Right kidney (tissue), 9 donors: ENCODE measurements at places on chromosomes 6 and 20.

- DNase-seq, result no peak
Observed at GRCh38 chr20:20136313-20136712, 84.0 kb downstream of the CFAP61 start.

DNA sequence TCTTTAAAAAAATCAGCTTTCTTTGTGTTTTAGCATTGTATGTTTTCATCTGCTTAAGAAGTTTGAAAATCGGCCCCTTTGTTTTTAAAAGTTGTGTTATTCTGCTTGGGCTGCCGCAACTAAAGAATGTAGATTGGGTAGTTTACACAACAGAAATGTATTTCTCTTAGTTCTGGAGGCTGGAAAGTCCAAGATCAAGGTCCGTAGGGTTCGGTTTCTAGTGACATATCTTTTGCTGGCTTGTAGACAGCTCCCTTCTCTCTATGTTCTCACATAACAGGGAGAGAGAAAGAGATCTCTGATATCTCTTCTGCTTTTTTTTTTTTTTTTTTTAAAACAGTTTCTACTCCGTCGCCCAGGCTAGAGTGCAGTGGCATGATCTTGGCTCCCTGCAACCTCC, 138.6 kb downstream of the TBC1D7 start:
- no peak for DNase-seq

- DNase-seq, result no peak
Observed at GRCh38 chr20:34472246-34472925, 43.8 kb upstream of the DYNLRB1 start.

- no peak for DNase-seq
Observed at GRCh38 chr20:36010076-36010475, 41.7 kb downstream of the CNBD2 start.

- no peak for DNase-seq
Observed at GRCh38 chr20:36243726-36244125, 7.4 kb downstream of the AAR2 start.

GRCh38 chr20:39706184-39706663, 744.1 kb downstream of the DHX35 start:
- DNase-seq, result no peak

- DNase-seq, result no peak
Observed at GRCh38 chr6:46618726-46619125, 33.9 kb downstream of the CYP39A1 start.

DNA sequence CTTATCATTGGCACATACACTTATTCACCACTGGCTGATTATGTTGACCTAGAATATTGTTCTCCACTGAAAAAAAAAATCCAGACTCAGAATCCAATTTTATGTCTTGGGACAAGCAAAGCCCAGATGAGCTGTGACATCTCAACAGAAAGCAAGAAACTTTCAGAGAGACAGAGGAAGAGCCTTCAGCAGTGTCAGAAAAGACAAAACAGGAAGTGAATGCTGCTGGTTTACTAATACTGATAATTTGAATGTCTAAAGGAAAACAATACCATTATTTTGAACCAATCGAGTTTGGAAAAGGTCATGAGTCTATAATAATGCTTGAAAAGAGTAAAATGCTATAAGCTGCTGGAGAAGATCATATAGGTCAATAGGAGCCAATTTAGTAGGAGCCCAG, 179.8 kb upstream of the RIMS1 start:
- no peak for DNase-seq

- no peak for DNase-seq
Observed at GRCh38 chr6:71678091-71678490, 208.3 kb upstream of the RIMS1 start.

- no peak for DNase-seq
Observed at GRCh38 chr6:10413262-10413849, 1.5 kb downstream of the TFAP2A start.

DNA sequence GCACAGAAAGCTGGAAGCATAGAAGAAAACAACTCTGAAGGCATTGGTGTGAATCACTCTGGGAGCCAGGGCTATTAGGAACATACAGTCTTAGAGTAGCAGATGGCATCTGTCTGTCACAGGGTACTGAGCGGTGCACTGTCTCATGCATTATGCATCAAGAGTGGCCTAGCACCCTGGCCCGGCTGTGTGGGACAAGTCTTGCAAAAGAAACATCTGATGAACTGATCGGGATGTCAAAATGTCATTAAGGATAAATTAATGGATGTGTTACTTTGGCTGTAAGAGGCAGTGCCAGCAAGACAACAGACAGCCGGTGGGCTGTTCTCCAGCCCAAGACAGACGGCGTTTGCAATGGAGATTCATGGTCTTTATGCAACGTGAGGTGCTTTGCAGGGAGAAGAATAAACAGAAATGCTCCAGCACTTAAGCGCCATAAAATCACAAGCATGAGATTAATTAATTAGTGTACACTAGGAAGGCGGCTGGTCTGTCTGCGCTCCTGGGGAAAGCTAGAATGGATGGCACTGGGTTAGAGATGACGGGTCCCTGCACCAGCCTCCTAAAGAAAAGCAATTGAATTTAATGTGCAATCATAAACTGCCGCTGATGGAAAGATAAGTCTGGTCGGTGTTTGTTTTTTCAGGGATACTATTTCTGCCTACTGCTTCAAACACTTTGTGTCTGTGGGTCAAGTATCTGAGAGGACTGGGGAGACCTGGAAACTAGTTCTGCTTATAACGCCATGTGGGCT, 600.6 kb upstream of the CHD6 start:
- DNase-seq, result peak; percentile 8

- no peak for DNase-seq
Observed at GRCh38 chr6:157337751-157338150, 14.4 kb upstream of the TMEM242 start.

DNA sequence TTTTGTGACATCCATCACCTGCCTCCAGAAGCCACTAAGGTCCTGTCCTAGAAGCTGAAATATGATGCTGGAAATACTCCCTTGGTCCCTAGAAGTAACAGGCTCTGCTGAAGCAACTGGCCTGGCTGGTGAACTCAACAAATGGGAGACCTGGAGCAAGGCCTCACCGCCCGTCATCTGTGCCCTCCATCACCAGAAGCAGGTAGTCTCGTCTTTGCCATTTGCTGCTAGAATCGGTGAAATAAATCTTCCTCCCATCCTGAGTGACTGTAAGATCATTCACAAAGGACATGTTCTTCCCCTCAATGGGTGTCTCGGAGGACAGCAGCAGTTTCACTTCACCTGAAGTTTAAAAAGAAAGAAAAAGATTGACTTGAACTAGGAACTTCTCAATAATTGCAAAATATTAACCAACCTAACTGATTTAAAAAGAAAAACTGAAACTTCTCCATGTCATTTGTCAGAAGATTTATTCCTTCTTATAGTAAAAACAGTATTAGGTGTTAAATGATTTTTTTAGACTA, 21.0 kb downstream of the CST7 start:
- DNase-seq, result no peak

DNA sequence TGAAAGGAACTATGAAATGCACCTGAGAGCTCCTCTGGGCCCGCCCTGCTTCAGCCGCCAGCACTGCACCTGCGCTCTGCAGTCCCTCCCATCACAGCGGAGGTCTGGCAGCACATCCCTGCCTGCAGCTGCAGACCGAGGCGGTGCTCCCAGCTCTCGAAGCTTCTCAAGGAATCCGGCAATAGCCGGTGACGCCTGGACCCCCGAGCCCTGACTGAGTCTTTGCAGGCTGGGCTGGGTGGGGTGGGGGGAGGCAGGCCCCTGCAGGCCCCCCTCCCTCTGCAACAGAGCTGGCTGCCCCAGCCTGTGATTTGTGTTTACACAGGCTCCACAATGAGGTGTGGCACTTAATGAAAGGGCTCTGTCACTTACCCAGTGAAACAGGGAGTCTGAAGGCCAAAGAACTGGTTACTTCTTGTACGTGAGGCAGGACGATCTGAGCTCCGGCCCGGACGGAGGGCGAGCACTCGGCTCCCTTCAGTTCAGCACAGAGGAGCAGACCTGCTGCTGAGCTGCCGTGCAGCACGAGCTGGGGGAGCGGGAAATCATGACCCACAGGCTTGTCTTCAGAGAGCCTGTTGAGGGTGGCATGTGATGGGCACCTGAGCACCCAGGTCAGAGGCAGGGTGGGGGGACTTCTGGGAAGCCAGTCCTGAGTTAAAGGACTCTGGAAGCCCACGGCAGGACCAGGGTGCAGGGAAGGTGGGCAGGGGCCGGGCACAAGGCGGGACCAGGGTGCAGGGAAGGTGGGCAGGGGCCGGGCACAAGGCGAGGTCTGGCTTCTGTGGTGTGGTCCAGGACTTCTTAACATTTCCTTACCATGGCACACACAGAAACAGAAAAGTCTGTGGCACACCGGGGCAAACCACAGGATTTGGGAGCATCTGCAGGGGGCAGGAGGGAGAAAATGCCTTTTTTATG, 192.3 kb upstream of the THBS2 start:
- DNase-seq, result no peak

DNA sequence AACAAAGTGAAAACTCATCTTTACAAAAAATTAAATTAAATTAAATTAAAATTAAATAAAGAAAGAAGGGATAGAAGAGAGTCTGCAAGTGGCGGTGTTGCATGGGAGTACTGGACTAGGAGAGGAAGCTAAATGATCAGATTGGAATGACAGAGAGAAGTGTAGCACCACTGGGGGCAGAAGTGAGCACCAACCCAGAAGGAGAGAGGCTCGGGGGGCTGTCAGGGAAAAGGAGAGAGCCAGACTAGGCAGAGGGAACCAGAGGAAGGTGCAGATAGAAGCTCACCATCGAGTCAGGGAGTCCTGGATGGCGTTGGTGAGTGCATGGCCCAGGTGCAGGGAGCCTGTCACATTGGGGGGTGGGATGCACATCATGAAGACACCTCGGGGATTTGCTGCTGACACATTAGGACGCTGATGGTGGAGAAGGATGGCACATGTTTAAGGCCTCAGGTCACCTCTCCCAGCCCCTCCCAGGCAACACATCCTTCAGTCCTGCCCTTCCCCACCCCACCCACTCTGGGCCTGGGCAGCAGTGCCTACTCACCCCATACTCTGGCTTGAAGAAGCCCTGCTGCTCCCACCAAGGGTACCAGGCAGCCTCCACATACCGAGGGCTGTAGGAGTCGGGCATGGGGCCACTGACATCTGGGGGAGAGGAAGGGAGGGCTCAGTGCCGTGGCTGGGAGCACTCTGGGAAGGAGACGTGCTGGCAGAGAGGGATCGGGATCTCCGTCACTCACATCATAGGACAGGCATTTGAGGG, 4.0 kb downstream of the VARS1 start:
- peak; percentile 43 for DNase-seq

- no peak for DNase-seq
Observed at GRCh38 chr20:64077094-64077493, 2.2 kb downstream of the RGS19 start.

DNA sequence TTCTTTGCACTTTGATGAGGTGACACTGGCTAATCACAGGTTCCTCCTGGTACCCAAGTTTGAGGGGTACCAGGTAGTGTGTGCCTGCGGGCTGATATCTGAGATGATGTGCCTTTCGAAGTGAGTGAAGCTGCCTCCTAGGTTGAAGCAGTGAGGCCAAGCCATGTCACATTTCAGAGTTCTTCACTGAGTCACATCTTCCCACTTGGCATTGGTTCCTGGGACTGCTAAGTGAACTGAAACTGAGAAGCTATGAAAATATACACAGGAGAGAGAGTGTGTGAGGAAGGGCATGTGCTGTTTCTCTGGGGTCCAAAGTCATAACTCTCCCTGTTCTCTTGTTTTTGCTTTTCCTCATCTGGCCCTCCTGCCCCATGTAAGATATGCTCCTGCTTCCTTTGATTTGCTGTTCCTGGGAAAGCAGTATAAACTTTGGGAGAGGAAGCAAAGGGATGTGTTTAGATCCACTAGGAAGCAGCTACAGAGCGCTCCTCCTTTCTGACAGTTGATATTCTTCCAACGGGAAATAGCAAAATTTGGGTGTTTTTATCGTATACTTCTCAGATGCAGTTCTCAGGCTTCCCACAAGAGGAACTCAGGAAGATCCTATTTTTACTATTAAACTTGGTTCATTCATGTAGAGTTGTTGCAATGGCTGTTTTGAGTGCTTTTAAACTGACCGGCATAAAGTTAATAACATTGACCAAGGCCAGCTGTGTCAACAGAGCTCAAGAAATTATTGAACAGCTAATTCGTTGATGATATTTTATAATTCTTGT, 153.7 kb downstream of the MOXD1 start:
- DNase-seq, result no peak

GRCh38 chr20:37315452-37316110, 26.1 kb downstream of the MANBAL start:
- DNase-seq, result no peak

- DNase-seq, result no peak
Observed at GRCh38 chr6:42314571-42315258, 97.1 kb upstream of the MRPS10 start.

DNA sequence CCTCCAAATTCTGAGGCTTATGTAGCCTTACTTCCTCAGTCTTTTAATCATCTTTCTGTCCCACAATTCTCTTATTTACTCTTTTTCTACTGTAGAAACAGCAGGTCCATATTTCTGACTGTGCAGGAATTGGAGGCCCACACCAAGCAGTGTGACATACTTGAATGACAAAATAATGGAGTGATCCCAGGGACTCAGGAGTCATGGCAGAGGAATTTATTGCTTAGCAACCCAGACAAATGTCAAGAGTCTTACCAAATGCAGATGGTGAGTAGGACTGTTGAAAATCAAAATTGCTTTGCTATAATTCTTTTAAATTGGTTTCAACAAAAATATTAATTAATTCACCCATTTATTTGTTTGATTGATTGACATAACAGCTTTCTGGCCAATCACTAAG, 59.9 kb downstream of the HTR1B start:
- no peak for DNase-seq

DNA sequence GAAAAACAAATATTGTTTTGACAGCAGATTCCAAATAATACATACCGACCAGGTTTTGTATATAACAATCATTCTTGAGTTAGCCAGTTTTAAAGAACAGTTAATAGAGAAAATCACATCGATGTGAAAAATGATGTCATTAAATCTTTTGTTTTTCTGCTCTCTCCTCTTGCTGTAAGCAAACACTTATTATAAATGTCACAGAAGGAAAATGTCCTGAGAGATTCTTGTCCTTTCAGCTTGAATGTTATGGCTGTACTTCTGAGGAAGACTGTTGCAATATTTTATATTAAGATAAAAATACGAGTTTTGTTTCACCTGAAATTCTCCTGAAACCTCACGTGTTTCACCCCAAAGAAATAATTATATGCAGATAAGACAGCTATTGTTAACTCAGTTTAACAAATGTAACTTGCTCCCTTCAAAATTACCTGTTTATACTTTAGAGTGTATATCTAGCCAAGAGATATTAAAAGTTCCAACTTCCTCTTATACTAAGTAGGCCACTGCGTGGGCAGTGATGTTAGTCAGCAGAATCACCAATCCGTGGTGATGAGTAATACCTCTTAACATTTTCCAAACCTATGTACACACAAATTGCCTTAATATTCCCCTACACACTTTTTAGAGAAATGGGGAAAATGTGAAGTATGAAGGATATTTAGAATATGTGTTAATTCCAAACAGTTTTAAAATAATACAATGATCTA, 1111.4 kb upstream of the CITED2 start:
- no peak for DNase-seq

DNA sequence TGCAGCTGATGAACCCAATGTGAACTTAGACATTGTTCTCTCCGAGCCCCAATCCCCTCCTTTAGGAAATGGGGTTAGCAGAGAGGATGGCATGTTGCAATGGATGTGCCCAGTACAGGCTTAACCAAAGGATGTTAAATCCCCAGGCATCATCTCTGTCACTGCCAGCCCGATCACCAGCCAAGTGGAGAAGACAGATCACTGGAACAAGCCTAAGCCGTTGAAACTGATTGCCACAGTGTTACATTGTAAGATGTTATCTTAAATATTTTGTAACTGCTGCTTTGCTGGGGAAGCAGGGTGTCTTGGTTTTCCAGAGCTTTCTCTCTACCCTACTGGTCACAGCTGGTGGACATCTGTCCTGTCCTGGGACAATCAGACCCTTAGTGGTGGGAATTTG, 783.4 kb upstream of the CHD6 start:
- DNase-seq, result no peak

- DNase-seq, result peak; percentile 37
Observed at GRCh38 chr20:36384022-36384619, 78.0 kb downstream of the DLGAP4 start.
